HepG2 (cell line): ENCODE measurements at places on chromosomes 6 and 20. TPM values are rescaled to one million over a fixed set of nuclear protein-coding genes. Genes with fewer than 3 reads are reported as not detected.

DNA sequence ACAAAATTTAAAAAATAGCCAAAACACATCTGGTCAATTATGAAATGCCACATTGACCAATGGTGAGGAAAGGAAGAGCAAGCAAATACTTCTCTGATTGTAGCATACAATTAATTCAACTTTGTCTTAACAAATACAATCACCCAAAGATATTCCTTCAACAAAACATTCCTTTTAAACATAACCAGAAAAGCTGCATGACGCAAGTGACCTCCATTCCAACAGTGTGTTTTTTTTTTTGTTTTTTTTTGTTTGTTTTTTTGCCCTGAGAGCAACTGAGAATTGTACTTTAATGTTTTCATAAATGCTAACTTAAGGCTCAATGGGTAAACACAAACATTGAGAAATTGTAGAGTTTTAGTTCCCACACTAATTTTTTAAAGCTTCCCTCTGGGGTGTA is 184.4 kb downstream of the PTPRK start:
- DNase-seq, result no peak

- no peak for DNase-seq
Measured at GRCh38 chr20:48875914-48876240, 45.6 kb upstream of the ARFGEF2 start.

Gene SLC23A2
- 51.2 and 62.5 TPM in 2 replicates for polyA plus RNA-seq

Gene IL17A
- not detected in 2 replicates for polyA plus RNA-seq
